Left lobe of liver (tissue), 2 donors: ENCODE measurements at places on chromosomes 5 and 9. TPM values are rescaled to one million over a fixed set of nuclear protein-coding genes. Genes with fewer than 3 reads are reported as not detected.

DNA sequence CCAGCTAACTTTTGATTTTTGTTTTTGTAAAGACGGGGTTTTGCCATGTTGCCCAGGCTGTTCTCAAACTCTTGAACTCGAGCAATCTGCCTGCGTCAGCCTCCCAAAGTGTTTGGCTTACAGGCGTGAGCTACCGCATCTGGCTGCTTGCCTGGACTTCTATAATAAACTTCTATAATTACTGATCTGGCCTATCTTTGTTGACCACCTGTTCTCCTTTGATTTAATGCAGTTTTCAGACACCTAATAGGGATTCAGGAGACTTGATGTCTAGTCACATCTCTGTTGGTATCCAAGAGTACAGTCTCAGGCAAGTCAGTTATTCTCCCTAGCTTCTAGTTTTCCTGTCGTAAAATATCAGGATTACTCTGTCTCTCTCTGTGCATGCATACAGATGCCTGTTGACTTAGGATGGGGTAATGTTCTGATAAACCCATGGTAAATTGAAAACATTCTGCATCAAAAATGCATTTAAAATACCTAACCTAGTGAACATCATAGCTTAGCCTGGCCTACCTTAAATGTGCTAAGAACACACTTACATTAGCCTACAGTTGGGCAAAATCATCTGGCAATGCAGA lies 51.5 kb upstream of the NR3C1 start:
- no peak for DNase-seq

DNA sequence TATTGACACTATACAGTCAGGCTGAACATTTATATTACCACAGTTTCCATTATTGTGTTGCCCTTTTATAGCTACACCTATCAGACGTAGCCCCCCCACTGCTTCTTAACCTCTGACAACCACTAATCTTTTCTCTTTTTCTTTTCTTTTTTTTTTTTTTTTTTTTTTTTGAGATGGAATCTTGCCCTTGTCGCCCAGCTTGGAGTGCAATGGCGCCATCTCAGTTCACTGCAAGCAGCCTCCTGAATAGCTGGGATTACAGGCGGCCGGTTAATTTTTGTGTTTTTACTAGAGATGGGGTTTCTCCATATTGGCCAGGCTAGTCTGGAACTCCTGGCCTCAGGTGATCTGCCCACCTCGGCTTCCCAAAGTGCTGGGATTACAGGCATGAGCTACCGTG lies 75.4 kb downstream of the UHRF2 start:
- no peak for DNase-seq

- peak; percentile 60 for DNase-seq
Observed at GRCh38 chr5:25544652-25545249, 900.0 kb upstream of the CDH10 start.

DNA sequence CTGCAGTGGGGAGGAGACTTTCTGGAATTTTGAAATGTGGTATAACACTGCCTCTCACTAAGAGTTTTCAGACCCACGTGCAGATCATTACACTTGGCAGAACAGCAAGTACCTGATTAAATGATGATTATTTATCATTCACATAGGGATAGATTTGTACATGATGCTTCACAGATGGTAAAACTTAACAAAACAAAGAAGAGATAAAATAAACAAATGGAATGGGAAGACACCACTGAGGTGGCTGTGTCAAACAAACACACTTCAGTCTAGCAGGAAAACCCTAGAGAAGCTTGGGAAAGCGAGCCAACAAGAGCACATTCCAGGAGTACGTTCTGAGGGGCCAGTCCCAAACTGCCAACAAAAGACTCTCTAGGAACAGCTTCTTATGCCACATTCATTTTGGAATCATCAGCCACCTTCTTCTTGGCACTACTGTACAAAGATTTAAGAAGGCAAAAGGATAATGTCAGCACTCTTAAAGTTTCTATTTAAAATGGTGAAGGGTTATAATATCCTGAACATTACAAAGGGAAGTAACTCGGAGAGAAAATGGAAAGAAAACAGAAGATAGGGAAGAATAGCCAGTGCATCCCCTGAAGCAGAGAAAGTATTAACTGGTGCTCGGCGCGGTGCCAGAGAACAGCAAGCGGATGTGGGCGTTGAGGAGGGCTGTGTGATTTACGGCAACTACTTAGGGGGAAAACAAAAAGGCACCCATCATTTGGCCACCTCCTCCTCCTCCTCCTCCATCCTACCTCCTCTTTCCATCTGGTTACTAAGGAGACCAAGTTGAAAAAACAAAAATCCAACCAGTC lies 1.6 kb downstream of the MED27 start:
- DNase-seq, result no peak

Gene PTGER4
- 0.96 TPM for total RNA-seq

GRCh38 chr9:19782005-19782404 lies 6.8 kb downstream of the SLC24A2 start:
- DNase-seq, result no peak

DNA sequence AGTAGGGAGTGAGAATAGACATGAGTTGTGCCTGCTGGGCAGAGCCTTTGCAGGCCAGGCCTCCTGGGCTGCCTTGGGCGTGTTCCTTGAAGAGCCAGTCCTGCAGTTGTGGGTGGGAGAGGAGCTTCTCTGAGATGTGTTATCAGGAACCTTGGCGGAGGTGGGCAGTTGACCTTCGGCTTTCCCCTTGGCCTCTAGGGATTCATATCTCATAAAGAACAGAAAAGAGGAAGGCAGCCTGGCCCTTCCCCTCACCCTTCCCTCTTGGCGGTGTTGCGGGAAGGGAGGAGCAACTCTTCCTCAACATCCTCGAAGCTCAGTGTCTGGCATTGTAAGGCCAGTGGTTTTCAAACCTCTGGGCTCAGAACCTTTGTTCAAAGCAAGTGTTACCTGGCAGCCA lies 59.2 kb downstream of the DAPK1 start:
- DNase-seq, result no peak

Gene S1PR3
- total RNA-seq, result 2.0 TPM

Gene WDR38
- total RNA-seq, result not detected

GRCh38 chr5:587403-587802 lies 24.7 kb upstream of the CEP72 start:
- DNase-seq, result peak; percentile 37

GRCh38 chr5:159341906-159342310 lies 11.6 kb upstream of the IL12B start:
- peak; percentile 79 for DNase-seq
